ENCODE measurements at places on chromosomes 5 and 9.

DNA sequence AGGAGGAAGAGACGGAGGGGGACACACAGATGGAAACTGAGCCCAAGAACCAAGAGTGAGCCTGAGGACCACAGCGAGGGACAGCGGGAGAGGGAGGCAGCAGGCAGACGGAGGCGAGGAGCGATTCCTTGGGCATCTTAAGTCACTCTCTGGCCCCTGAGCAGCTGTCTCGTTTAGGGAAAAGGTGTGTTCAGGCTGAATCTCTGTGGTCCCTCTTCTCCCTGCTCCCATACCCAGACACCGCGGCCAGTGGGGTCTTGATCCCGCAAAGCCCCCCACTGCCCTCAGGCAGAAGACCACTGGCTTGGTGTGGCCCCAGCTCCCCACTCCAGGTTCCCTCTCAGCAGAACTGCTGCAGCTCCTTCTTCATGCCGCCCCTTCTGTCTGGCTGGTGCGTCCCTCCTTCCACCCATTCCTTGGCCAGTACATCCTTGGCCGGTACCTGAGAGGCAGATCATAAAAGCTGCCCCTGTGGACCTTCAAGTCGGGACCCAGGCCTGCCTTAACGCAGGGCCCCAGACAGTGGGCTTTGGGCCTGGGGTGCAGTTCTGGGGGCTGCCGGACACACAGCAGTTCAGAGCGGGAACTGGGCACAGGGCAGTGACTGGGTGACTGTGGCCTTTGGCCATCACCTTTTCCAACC is 5.8 kb upstream of the RALGDS start:
- no peak for DNase-seq

GRCh38 chr9:73264631-73265030 is 113.0 kb downstream of the ANXA1 start:
- no peak for DNase-seq

- DNase-seq = no peak
These were observed 457.6 kb upstream of the GRAMD2B start for GRCh38 chr5:125965577-125965976.

GRCh38 chr9:74497748-74498620 is 849 bp downstream of the RORB start:
- DNase-seq = no peak

- peak; percentile 36 for DNase-seq
These were observed 7.3 kb upstream of the BARHL1 start for GRCh38 chr9:132575005-132575609.

- no peak for DNase-seq
These were observed 9.1 kb downstream of the AFAP1L1 start for GRCh38 chr5:149280802-149281201.

DNA sequence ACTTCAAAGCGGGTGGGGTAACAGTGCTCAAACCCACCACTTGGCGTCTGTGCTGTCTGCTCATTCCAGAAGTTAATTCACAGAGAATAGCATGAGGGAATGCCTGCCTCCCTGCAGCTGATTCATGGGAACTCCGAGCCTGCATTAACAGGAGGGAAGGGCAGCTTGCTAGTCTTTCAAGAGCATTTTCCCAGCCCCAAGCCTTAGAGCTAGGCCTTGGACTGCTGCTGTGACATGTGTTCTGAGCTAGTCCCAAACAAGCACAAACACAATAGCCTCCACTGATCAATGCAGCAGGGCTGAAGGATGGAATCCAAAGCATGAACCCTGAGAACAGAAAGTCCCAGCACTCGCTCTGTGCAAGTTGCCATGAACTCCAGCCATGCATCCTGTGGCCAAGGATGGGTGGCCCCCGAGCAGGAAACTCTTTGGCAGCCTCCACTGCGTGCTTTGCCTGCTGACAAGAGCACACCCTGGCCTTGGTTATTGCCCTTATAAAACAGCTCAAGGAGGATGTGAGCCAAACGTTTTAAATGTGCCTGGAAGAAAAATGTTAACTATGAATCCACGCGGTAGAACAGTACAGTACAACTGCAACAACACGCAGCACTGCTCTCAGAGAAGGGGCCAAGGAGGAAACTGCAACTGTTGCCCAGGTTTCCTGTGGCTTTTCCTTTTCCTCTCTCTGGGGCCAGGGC is 653.1 kb upstream of the KLF4 start:
- DNase-seq = no peak

DNA sequence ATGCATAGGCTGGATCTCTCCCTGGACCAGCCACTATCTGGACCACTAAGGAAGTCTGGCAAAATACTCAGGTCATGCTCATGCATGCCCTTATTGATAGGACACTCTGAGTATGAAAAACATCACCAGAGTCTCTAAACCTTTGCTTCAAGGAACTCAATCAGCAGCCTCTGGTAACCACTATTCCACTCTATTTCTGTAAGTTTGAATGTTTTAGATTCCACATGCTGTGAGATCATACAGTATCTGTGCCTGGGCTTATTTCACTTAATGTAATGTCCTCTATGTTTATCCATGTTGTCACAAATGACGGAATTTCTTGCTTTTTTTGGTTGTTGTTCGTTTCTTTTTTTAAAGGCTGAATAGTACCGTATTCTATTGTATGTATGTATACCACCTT is 68.3 kb downstream of the TARS1 start:
- no peak for DNase-seq

DNA sequence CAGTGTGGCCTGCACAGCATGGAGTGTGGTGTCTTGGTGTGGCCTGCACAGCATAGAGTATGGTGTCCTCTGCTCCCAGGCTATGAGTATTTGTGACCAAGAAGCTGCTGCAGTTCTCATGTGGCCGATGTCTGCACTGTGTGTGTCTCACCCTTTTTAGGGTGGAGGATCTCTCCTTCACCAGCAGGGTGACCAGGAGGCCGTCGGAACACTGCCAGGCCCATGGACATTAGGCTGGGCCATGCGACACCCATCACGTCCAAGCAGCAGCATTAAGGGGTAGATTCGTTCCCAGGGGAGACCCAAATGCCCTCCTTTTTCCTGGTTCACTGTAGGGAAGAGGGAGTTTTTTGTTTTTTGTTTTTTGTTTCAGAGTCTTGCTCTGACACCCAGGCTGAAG is 115.3 kb upstream of the SPIN1 start:
- no peak for DNase-seq

DNA sequence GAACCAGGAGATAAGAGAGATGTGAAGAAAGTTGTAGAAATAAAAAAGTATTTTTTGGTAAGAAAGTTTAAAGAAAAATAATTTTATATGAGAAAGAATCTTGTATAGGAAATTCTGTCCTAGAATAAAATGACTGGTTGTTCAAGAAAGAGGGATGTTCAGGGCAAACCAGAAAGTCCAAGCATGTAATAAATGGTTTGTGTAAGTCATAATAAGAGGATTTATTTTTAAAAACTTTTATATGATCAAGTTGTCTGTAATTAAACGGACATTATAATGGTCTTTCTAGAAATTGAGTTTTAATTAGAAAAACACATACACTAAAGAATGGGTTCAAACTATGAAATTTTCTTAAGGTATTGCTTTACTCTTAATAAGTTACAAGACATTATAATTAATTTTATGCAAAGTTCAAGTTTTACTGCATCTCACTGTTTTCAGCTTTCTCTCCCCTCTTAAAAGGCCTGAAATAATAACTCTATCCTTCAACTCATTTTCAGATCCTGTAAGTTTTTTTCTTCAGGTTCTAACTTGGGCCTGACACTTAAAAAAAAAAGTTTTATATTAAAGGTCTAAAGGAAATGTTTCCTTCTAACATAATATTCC is 56.1 kb upstream of the ZNF300 start:
- DNase-seq = no peak

DNA sequence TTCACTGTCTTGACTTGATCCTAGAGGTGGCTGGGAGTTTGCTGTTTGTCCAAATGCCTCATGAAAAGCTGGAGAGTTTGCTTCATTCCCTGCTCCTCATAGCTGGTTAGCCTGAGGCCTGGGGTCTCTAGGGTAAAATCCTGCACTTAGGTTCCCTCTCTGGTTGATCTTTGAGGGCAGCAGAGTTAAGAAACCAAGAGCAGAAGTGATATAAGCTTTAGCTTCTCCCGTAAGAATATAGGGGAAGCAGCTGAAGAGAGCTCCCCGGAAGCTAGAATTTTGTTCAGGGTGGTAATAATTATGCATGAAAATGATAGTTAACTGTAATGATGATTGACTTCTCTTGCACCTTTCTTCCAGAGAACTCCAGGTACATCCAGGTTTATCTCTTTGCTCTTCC is 1.4 kb downstream of the FAM53C start:
- no peak for DNase-seq

- DNase-seq = no peak
These were observed 17.3 kb downstream of the ODF2 start for GRCh38 chr9:128473104-128473503.

- no peak for DNase-seq
These were observed 108.1 kb upstream of the PRRC1 start for GRCh38 chr5:127409246-127409917.

- no peak for DNase-seq
These were observed 31.2 kb upstream of the LAMC3 start for GRCh38 chr9:130977811-130978221.
